ENCODE measurements at places on chromosomes 12 and 14. TPM values are rescaled to one million over a fixed set of nuclear protein-coding genes. Genes with fewer than 3 reads are reported as not detected.

Gene KCNJ8
- total RNA-seq, result 1.0 TPM

Gene IFI27
- 4.3 TPM for total RNA-seq

Gene SERPINA12
- total RNA-seq, result not detected

Gene ADAMTS20
- total RNA-seq, result 1.6 TPM

Gene CCDC177
- not detected for total RNA-seq

Gene NOS1
- total RNA-seq, result 0.11 TPM

Gene CMTM5
- not detected for total RNA-seq

Gene BIN2
- total RNA-seq, result not detected

Gene EPS8
- total RNA-seq, result 37.8 TPM

Gene STK38L
- total RNA-seq, result 32.3 TPM

- H3K36me3 ChIP-seq, result no peaks in the 10 kb centered on the region
- H3K4me1 ChIP-seq, result peaks cover 7% of the 10 kb centered on the region
- no peak for DNase-seq
- H3K27me3 ChIP-seq, result no peaks in the 10 kb centered on the region
Observed at GRCh38 chr12:76264611-76265012, 83.6 kb downstream of the BBS10 start.

GRCh38 chr12:91918431-91918830, 227.2 kb downstream of the BTG1 start:
- H3K4me3 ChIP-seq, result no peak overlapping the region
- DNase-seq, result no peak
- H3K36me3 ChIP-seq, result no peaks in the 10 kb centered on the region

- DNase-seq, result no peak
Observed at GRCh38 chr14:62429683-62430082, 615.6 kb downstream of the KCNH5 start.

GRCh38 chr14:67999705-68000384, 180.3 kb downstream of the RAD51B start:
- H3K4me1 ChIP-seq, result peaks cover 20% of the 10 kb centered on the region
- H3K36me3 ChIP-seq, result no peaks in the 10 kb centered on the region
- H3K27ac ChIP-seq, result peak overlapping the region; percentile 64
- DNase-seq, result peak; percentile 92
- peak overlapping the region; percentile 60 for H3K4me3 ChIP-seq

DNA sequence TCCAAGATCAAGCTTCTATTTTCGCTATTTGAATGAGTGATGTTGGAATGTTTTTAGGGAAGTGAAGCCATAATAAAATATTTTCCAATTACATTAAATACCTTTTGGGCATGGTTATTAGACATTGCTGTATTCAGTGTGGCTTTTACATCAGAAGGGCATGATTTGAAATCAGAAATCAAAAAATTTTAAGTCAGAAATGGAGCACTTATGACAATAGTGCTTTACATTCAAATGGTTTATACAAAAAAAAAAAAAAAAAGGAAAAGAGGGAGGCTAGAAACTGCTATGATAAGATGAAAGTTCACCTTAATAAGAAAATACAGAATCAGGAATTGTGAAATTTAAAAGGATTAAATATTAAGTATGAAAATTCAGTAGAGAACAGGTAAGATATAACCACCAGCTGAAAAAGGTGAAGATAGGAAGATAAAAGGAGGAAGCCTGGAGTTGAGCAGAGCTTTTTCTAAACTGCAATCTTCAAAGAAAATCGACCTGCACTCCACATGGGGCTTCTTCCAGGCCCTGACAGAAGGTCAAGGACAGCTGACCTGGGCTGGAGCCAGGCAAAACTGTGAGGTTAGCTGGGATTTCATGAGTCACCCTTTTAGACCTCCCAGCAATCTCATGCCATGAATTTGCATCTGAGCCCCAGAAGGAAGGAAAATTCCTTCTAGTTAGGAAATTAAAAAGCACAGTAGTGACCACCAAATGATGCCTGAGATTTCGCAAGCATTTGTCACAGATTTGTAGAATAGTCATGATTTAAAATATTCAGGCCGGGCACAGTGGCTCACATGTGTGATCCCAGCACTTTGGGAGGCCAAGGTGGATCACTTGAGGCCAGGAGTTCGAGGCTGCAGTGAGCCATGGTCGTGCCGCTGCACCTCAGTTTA, 23.4 kb upstream of the BMP4 start:
- H3K36me3 ChIP-seq, result no peaks in the 10 kb centered on the region
- no peak overlapping the region for H3K4me3 ChIP-seq
- H3K27ac ChIP-seq, result no peak overlapping the region
- no peaks in the 10 kb centered on the region for H3K4me1 ChIP-seq
- no peaks in the 10 kb centered on the region for H3K27me3 ChIP-seq

GRCh38 chr12:79415746-79416435, 274.9 kb downstream of the PAWR start:
- no peaks in the 10 kb centered on the region for H3K36me3 ChIP-seq
- DNase-seq, result peak; percentile 91
- H3K4me3 ChIP-seq, result peak overlapping the region; percentile 21
- H3K27me3 ChIP-seq, result no peaks in the 10 kb centered on the region
- peaks cover 63% of the 10 kb centered on the region for H3K4me1 ChIP-seq

GRCh38 chr12:52139579-52140062, 52.2 kb downstream of the KRT80 start:
- no peak overlapping the region for H3K4me3 ChIP-seq
- peak; percentile 90 for DNase-seq
- H3K27me3 ChIP-seq, result no peaks in the 10 kb centered on the region
- peaks cover 16% of the 10 kb centered on the region for H3K4me1 ChIP-seq

- H3K27ac ChIP-seq, result no peak overlapping the region
- no peaks in the 10 kb centered on the region for H3K4me1 ChIP-seq
- no peaks in the 10 kb centered on the region for H3K36me3 ChIP-seq
- no peak overlapping the region for H3K4me3 ChIP-seq
Observed at GRCh38 chr12:92634202-92634601, 68.6 kb upstream of the PLEKHG7 start.

- DNase-seq, result no peak
- H3K27ac ChIP-seq, result 0 out of 2 replicates have a peak overlapping the region, but pooled peaks have one; percentile 0
- no peak overlapping the region for H3K4me3 ChIP-seq
Observed at GRCh38 chr14:61474015-61474414, 152.6 kb downstream of the PRKCH start.

- no peaks in the 10 kb centered on the region for H3K27me3 ChIP-seq
- H3K36me3 ChIP-seq, result no peaks in the 10 kb centered on the region
- peaks cover 7% of the 10 kb centered on the region for H3K4me1 ChIP-seq
- H3K4me3 ChIP-seq, result no peak overlapping the region
Observed at GRCh38 chr14:67833403-67833802, 13.8 kb downstream of the RAD51B start.

- H3K27me3 ChIP-seq, result peaks cover 70% of the 10 kb centered on the region
- H3K27ac ChIP-seq, result no peak overlapping the region
- H3K4me1 ChIP-seq, result no peaks in the 10 kb centered on the region
- H3K4me3 ChIP-seq, result no peak overlapping the region
- no peak for DNase-seq
- no peaks in the 10 kb centered on the region for H3K36me3 ChIP-seq
Observed at GRCh38 chr12:62138527-62138926, 121.7 kb upstream of the USP15 start.

GRCh38 chr12:21065845-21066244, 65.1 kb upstream of the SLCO1B1 start:
- no peak overlapping the region for H3K4me3 ChIP-seq
- DNase-seq, result peak; percentile 50
- no peaks in the 10 kb centered on the region for H3K36me3 ChIP-seq
- H3K27me3 ChIP-seq, result no peaks in the 10 kb centered on the region
- no peak overlapping the region for H3K27ac ChIP-seq

- no peak overlapping the region for H3K27ac ChIP-seq
- H3K4me1 ChIP-seq, result peaks cover 9% of the 10 kb centered on the region
- no peaks in the 10 kb centered on the region for H3K27me3 ChIP-seq
- H3K4me3 ChIP-seq, result no peak overlapping the region
- no peak for DNase-seq
Observed at GRCh38 chr12:14873440-14874185, 12.0 kb downstream of the MGP start.

DNA sequence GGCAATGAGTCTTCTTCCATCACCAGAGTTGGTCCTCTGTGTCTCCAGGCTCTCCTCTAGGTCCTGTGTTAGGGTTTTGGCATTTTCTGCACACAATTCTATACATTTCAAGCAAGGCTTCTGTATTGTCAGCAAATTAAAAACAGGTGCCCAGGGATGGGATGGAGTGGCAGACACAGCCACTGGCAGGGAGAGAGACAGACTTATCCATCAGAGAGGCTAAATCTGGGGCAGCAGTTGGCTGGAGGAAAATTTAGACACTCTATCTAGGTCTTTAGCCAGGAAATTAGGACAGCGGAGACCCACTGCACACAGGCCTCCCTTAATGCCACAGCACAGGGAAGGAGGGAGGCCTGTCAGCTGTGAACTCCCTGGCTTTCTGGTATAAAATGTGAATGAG, 20.2 kb downstream of the PLEKHD1 start:
- no peak overlapping the region for H3K27ac ChIP-seq
- H3K4me1 ChIP-seq, result no peaks in the 10 kb centered on the region
- no peak overlapping the region for H3K4me3 ChIP-seq
- no peaks in the 10 kb centered on the region for H3K36me3 ChIP-seq
- peaks cover 11% of the 10 kb centered on the region for H3K27me3 ChIP-seq

DNA sequence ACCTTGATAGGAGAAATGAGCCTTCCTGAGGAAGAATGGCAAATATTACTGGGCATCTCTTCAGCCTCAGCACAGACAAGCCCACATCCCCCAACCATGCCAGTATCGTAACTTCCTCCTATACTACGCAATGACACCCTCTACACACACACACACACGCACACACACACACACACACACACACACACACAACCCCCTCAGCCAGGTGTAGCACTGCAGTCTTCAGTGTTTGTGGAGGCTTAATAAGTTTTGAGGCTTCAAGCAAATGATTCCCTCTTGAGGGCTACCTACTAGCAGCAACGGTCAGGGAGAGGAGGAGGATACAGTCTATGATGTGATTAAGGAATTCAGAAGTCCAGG, 1.6 kb downstream of the DGKA start:
- no peaks in the 10 kb centered on the region for H3K27me3 ChIP-seq
- peak overlapping the region; percentile 82 for H3K4me3 ChIP-seq
- peak overlapping the region; percentile 56 for H3K27ac ChIP-seq
- peaks cover 45% of the 10 kb centered on the region for H3K4me1 ChIP-seq
- no peak for DNase-seq

GRCh38 chr12:91203610-91204009, 21.0 kb upstream of the DCN start:
- H3K36me3 ChIP-seq, result no peaks in the 10 kb centered on the region
- no peaks in the 10 kb centered on the region for H3K27me3 ChIP-seq
- no peaks in the 10 kb centered on the region for H3K4me1 ChIP-seq
- DNase-seq, result no peak
- H3K4me3 ChIP-seq, result no peak overlapping the region

DNA sequence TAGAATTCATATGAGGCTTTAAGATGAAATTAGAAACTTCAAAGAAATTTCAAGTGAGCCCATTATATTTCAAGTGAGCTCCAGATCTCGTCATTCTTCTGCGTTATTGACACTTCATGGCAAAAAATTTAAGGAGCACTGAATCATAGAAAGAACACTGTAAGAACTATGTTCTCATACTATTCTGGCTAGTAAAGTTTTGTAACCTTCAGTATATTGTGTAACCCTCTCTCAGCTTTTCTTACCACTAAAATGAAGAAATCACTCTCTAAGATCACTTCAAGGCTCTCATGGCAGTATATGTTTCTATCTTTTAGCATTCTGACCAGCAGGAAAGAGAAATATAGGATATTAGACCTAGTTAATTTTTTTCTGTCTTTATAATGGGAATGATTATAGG, 6.3 kb downstream of the GPHN start:
- no peak for DNase-seq
- H3K27me3 ChIP-seq, result no peaks in the 10 kb centered on the region
- H3K4me3 ChIP-seq, result no peak overlapping the region
- no peaks in the 10 kb centered on the region for H3K36me3 ChIP-seq
- H3K4me1 ChIP-seq, result peaks cover 17% of the 10 kb centered on the region

DNA sequence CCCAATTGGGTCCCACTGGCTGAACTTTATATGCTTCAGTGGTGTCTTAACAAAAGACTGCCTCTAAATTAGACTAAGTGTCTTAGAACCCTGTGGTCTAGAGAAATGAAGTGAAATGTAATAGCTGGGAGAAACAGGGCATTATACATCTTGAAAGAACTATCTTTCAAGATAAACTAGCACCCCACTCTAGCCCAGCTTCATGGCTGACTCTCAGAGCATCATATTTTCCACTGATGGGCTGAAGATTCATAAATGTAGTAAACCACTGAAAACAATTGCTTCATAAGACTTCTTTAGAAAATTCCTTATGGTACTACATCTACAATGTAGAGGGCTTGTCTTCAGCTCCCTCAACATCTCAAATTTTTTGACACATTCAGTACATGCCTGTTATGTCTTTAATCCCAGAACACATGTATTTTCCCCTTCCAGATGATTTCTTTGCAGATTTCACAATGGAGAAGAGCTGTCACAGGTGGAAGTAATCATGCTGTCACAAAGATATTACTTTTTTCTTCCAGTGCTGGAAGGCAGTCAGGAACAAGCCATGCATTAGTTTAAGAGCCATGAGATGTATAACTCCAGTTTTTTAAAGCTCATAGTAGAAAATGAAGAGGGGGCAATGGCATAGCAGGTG, 48.5 kb downstream of the IFNG-AS1 start:
- no peaks in the 10 kb centered on the region for H3K27me3 ChIP-seq
- DNase-seq, result no peak
- no peak overlapping the region for H3K4me3 ChIP-seq
- no peaks in the 10 kb centered on the region for H3K36me3 ChIP-seq
- H3K4me1 ChIP-seq, result no peaks in the 10 kb centered on the region

DNA sequence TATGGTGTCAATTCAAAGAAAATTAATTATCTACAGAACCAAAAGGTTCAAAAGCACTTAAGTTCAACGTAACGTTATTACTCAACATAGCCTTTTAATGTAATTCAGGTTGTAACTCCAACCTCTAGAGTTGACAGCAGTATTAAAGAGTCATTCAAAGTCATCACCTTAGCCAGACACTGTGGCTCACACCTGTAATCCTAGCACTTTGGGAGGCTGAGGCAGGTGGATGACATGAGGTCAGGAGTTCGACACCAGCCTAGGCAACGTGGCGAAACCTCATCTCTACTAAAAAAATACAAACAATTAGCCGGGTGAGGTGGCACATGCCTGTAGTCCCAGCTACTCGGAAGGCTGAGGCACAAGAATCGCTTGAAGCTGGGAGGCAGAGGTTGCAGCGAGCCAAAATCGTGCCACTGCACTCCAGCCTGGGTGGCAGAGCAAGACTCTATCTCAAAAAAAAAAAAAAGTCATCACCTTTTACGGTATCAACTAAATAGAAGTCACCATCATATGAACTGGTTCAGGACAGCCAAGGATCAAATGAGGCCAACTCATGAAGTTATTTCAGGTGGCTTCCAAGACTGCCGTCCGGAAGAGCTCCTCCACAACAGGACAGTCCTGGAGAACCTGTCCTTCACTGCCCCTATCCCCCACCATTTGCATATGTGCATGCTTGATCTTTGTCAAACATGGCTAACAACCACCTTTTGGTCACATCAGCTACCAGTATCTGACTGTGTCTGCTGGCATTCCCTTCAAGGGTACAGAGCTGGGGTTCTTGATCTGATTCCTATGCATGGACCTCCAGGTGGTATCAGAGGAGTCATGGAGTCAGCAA, 4.2 kb downstream of the PPTC7 start:
- no peaks in the 10 kb centered on the region for H3K36me3 ChIP-seq
- DNase-seq, result no peak
- H3K27ac ChIP-seq, result peak overlapping the region; percentile 96
- H3K27me3 ChIP-seq, result no peaks in the 10 kb centered on the region
- H3K4me1 ChIP-seq, result peaks cover 57% of the 10 kb centered on the region

All from PC-3 (cell line).